ENCODE measurements at places on chromosomes 2 and 18. TPM values are rescaled to one million over a fixed set of nuclear protein-coding genes. Genes with fewer than 3 reads are reported as not detected.

DNA sequence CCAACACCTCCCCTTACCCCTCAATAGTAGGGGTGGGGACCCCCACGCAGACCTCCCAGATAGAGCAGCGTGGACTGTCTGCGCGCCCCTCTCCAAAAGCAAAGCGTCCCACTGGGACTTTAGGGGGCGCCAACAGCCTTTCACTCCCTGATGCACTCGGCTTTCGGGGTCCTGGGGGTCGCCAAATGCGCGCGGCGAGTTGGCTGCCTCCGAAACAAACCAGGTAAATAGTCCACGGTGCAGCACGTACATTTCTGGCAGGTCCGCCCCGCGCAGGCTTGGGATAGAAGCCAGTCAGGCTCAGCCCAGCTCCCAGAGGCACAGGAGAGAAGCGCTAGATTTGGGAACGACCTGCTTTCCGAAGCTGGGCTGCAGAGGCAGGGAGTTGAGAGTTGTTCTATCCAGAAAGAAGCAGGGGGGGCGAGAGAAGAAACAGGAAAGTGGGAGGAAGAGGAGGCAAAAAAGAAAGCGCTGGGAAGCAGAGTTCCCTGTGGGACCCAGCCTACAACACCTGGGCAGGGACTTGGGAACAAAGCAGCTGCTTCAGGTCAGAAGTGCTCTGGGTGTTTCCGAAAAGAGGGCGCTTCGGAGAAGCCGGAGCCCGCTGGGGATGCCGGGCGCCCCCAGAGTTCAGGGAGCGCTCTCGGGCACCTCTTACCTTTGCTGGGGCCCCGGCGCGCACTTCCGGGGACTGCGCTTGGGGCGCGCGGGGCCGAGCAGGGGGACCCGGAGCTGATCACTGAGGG is 544 bp downstream of the EVA1A start:
- DNase-seq: no peak

Gene ALPI
- polyA plus RNA-seq: 0.24 TPM

DNA sequence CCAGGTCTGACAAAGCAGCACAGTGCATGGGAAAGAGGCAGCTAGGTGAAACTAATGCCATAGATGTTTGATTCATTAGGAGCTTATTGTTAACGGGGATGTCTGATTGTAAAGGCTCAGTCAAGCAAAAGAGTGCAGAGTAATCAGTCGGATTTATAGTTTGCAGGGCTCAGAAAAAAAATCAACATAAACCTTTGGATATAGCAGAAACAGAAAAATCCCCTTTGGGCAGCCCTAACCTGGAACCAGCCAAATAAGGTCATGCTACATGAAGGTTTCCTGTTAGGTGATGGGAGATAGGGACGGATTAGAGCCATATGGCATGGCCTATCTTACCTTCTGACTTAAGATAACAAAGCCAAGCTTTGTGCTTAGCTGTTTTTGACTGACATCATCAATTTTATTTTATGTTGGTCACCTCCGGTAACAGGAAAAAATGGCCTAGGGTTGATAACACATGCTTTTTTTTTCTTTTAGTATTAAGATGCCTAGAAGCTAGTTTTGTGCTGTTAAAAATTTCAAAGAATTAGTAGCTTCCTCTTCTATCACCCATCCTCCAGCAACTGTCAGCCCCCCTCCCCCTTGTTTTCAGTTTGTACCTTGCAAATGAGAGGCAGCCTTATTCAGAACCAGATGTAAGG is 60.7 kb upstream of the ZEB2 start:
- DNase-seq: no peak

DNA sequence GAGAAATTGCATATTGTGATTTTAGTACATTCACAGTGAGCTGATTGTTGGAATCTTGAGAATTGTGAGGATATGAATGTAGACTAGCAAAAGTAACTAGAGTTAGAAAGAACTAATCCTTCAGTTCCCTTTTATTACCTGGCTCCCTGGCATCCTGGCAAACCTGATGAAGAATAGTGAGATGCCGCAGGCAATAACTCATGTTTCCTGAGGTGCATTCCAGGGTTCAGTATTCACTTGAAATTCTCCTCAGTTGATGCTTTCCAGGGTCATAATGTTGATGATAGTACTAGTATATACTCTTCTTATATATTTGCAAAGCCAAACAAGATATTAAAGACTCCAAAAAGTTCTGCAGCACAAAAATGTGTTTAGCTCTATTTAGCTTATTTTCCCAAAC is 432.1 kb upstream of the CELF4 start:
- no peak for DNase-seq
